Stimulated activated CD8-positive, alpha-beta memory T cell treated with anti-CD3 and anti-CD28 coated beads, Interleukin-4, amount 100 ng/mL, for 48 hours (primary cell): ENCODE measurements at places on chromosomes 2 and 18.

- no peak for DNase-seq
Measured at GRCh38 chr2:237653776-237654558, 26.6 kb downstream of the LRRFIP1 start.

DNA sequence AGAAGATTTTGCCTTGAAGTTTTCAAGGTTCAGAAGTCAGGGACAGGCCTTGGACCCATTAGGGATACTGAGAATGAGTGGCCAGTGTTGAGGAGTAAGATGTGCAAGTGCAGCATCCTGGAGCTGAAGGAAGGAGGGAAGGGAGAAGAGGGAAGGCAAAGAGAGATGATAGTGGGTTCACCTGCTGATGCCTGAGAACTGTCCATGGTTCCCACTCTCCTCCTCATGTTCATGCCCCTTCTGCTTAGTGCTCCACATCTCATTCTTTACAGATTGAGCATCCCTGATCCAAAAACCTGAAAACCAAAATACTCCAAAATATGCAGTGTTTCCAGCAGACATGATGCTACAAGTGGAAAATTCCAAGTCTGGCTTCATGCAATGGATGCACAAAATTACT lies 137.8 kb downstream of the CCDC102B start:
- no peak for DNase-seq

- no peak for DNase-seq
Measured at GRCh38 chr2:28628506-28628905, 123.1 kb upstream of the PPP1CB start.

DNA sequence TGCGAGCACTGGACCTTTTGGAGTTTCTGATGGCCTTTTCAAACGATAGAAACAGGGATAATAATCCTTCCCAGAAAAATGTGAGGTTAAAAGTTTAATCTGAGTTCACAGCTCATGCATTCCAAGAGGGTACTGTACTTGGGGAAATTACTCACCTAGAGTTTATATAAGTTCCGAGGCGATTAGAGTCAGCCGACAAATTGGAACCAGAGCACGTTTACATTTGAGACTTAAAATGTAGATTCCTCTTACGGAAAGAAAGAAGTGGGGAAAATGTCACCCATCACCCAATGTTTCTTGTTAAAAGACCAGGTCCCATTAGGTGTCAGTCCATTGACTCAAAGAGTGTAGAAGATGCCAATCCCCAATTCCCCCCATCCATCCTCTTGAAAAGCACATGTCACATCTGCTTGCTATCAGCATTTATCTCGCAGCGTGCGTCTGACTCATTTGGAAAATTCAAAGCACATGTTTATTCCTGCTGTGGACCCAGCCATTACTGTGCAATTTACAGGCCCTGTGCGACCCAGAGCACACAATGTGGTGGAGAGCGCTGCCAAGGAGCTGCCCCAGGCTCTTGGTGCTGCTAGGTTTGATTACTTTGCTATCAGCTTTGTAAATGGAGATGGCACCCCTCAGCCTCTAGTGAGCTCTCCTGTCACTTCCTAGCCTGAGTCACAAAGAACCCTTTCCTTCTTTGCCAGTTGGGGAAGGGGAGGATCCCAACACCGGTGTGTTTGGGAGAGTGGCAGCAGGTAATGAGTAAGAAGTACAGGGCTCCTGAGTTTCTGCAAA lies 104.8 kb downstream of the COLEC12 start:
- no peak for DNase-seq

GRCh38 chr2:126507425-126507911 lies 148.5 kb upstream of the GYPC start:
- DNase-seq: no peak

DNA sequence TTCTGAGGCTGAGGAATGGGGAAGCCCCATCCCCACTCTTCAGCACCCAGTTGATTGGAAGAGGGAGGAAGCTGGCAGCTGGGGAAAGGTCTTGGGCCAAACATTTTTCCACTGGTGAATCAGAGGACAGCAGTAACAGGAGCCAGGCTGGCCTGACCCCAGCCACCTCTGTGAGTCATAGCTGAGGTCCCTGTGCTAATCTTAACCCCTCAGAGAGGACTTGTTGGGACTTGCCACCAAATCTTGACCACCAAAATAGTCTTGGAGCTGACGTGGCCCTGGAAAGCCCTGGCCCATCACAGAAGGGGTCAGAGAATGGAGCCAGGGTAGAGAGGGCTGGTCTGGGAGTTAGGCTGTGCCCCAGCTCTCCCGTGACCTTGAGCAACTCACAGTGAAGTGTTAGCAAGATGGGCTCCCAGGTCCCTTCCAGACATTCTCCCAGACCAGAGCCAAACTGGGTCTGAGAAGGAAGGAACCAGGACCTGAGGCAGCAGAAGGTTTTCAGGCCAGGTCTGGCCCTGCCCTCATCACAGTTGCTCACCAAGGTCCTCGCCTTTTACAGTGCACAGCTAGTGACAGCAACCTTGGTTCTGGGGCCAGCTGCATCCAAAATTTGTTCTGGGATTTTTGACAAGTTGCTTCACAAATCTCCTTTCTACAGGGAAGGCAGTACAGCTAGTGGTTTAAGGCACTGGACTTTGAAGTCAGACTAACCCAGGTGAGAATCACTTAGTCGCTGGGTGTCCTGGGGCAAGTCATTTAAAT lies 266.6 kb downstream of the CYP26B1 start:
- no peak for DNase-seq

- no peak for DNase-seq
Measured at GRCh38 chr2:226758921-226759640, 40.5 kb downstream of the IRS1 start.

GRCh38 chr2:28356095-28356911 lies 36.4 kb upstream of the FOSL2 start:
- DNase-seq: peak; percentile 56

GRCh38 chr2:86622519-86623042 lies 1.1 kb downstream of the RNF103 start:
- peak; percentile 38 for DNase-seq

- no peak for DNase-seq
Measured at GRCh38 chr2:212618636-212619035, 80.0 kb upstream of the ERBB4 start.

GRCh38 chr2:47676261-47676926 lies 106.6 kb upstream of the MSH6 start:
- no peak for DNase-seq

GRCh38 chr18:56542476-56542875 lies 95.9 kb downstream of the TXNL1 start:
- DNase-seq: no peak

DNA sequence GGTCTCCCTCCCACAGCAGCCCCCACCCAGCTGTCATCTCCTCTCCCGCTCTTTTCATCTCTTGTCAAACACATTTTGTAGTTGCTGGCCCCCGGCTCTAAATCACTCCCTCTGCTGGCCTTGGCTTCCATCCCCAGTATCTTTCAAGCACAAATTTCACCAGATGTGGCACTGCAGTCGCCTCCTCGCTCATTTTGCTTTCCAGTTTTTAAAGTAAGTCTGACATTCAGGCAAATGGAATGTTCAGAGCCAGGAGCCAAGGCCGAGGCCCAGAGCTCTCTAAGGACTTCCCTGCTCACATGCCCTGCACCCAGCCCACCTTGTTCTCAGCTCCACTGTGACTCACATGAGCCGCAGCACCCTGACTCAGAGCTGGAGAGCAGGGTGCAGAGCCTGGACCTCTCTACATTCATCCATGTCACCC lies 158.4 kb downstream of the GALNT14 start:
- DNase-seq: peak; percentile 30

GRCh38 chr2:101558740-101559525 lies 84.0 kb upstream of the RFX8 start:
- no peak for DNase-seq

DNA sequence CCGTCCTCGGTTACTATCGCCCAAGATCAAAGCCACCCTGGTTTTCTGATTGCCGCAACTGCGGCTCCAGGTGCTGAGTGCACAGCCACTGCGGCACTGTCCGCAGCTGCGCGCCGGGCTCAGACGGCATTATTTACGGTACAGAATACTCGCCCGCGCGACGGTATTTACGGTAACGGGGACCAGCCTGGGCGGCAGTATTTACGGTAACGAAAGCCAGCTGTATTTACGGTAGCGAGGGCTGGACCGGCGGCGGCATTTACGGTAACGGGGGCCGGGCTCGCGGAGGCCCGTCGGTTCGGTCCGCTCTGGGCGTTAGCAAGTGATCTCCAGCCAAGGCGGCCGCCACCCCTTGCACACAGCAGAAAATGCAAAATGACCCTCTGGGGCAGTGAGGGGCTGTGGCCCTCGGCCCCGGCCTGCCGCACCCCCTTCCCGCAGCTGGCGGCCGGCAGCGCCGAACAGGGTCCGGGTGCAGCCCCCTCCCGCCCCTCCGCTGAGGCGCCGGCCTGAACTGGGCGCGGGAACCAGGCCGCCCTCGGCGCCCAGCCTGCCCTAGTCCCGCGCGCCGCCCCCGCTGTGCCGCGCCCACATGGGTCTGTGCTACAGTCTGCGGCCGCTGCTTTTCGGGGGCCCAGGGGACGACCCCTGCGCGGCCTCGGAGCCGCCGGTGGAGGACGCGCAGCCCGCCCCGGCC lies at the start of gene GNAL:
Gene GNAL, plus strand, starts transcription at position 293 of the 697 bp plus-strand sequence. Its CDS starts 300 bp downstream, at position 593.
- peak; percentile 77 for DNase-seq

DNA sequence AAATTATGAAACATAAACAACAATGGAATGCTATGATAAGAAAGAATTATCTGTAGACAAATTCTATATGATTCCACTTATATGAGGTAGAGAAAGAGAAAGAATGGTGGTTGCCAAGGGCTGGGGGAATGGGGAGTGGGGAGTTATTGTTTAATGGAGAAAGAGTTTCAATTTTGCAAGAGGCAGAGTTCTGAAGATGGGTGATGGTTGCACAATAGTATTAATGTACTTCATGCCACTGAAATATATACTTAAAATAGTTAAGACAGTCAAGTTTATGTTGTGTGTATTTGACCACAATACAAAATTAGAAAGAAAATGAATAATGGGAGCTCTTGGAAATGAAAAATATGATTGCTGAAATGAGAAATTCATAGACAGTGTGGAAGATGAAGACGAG lies 22.6 kb upstream of the FAM117B start:
- no peak for DNase-seq
